Large intestine (tissue), 12 donors: ENCODE measurements at places on chromosomes 4 and X. TPM values are rescaled to one million over a fixed set of nuclear protein-coding genes. Genes with fewer than 3 reads are reported as not detected.

Gene GPR173
- polyA plus RNA-seq = 7.8 TPM

Gene IBSP
- polyA plus RNA-seq = 0.03 TPM

Gene MTTP
- polyA plus RNA-seq = 459 TPM

Gene TEX13A
- not detected for polyA plus RNA-seq

Gene KIT
- polyA plus RNA-seq = 20.3 TPM

Gene SRPK3
- polyA plus RNA-seq = 1.8 TPM

Gene GIMD1
- polyA plus RNA-seq = 0.06 TPM

Gene CLTRN
- 1.6 TPM for polyA plus RNA-seq

Gene TMPRSS11B
- 0.03 TPM for polyA plus RNA-seq

DNA sequence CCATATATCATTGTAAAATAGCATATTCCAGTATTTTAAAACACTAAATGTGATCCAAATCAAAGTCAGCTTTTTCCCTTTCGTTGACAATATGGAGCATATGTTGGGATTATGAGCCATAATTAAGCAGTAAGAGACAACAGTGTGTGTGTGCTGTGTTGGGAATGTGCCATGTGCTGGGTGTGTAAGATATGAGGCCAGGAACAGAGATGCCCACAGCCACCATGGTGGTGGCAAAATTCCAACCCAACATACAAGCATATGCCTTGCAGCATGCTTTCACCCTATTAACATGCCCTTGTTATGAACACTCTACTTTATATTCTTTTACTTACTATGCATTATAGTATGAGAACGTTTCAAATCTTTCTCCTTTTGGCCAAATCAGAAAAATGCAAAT lies 1560.4 kb upstream of the TENM3 start:
- no peak for DNase-seq

GRCh38 chr4:158778156-158778711 lies 9.4 kb downstream of the FNIP2 start:
- peak; percentile 49 for DNase-seq

- no peak for DNase-seq
Observed at GRCh38 chr4:24262616-24263015, 321.7 kb downstream of the DHX15 start.

- DNase-seq = peak; percentile 56
Observed at GRCh38 chrX:20066968-20067708, 49.6 kb downstream of the MAP7D2 start.

DNA sequence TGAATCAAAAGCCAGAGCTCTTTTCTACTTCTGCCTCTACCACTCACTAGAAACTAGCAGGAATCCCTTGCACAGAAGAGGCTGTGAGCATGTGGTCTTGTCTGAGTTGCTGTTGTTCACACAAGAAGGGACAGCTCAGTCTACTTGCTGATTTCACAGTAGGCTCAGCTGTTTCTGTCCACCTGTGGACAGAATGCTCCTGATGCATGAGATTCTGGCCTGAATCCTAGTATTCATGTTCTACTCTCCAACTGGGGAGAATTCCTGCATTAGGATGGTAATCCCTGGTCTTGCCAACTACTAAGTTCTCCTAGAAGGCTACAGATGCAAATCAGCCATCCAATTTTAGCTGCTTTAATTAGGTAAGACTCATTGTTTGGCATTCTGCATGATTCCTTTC lies 112.8 kb downstream of the PPA2 start:
- DNase-seq = no peak

GRCh38 chr4:99436462-99436861 lies 1.3 kb upstream of the ADH7 start:
- no peak for DNase-seq

DNA sequence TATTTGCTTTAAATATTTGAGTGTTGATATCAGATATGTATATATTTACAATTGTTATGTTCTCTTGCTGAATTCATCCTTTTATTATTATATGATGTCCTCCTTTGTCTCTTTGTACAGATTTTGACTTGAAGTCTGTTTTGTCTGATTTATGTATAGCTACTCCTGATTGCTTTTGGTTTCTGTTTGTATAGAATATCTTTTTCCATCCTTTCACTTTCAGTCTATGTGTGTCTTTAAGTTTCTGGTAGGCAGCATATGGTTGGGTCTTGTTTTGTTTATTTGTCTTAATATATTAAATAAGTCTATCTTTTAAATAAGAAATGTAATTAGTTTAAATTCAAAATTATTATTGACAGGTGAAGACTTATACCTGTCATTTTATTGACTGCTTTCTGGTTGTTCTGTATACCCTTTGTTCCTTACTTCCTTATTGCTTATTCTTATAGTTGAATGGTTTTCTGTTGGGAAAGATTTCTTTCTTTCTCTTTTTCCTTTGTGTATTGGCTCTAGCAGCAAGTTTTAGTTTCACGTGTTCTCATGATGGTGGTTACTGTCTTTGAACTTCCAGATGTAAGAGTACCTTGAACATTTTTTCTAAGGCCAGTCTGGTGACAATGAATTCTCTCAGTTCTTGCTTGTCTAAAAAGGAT lies 31.1 kb downstream of the RAB28 start:
- no peak for DNase-seq

GRCh38 chr4:69224891-69225290 lies 10.3 kb upstream of the UGT2B11 start:
- no peak for DNase-seq

DNA sequence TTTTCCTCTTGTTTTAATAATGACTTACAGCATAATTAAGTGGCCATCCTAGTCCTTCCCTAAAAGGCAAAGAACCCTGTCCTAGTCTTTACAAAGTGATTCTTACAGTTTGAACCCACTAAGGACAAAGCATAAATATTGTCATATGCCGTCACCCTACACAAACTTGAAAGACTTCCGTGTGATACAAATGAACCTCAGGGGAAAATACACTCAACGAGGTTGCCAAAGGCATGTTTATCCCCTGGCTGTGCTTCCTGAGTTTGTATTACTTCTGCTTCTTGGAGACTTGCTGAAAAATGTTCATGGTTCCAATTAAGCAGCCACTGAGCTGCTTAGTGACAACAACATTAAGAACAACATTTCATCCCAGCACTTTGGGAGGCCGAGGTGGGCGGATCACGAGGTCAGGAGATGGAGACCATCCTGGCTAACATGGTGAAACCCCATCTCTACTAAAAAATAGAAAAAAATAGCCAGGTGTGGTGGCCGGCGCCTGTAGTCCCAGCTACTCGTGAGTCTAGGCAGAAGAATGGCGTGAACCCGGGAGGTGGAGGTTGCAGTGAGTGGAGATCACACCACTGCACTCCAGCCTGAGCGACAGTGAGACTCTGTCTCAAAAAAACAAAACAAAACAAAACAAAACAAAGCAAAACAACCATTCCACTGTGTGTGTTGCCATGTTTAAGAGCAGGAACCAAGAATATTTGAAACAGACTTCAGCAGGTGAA lies 16.2 kb downstream of the RASSF6 start:
- DNase-seq = peak; percentile 45

GRCh38 chr4:127048376-127049044 lies 584.2 kb upstream of the INTU start:
- no peak for DNase-seq

DNA sequence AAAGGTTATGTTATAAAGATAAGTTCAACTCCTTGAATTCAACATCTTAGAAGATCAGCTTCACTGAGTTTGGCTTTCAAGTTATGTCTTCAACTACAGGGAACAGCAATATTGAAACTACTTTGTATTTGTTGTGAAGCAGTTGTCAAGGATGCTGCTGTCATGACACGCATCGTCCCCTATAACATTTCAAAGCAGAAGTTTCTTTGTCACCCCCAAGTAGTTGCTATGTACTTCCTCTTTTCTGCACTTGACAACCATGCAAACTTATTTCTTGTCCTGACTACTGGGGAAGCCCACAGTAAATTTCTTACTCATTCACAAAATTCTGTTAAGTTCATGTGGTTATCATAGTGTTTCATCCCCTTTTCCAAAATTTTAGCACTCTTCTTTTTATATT lies 14.3 kb downstream of the ANTXR2 start:
- peak; percentile 16 for DNase-seq

DNA sequence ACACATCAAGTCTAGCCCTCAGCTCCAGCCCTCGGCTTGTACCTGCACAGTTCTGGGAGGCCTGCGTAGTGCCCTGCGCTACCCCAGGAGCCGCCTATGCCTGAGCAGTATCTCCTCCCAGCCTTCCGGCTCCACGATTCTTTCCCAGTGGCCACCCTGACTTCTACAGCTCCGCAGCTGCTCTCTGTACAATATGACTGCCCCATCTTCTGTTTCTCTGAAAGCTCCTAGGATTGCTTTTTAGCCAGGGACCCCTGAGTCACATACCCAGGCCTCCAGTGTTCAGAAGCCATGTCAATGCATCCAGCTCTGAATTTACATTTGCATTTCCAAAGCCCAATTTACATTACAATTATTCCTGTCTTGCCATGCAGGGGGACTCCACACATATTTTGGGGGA lies 135.5 kb downstream of the PJA1 start:
- no peak for DNase-seq

DNA sequence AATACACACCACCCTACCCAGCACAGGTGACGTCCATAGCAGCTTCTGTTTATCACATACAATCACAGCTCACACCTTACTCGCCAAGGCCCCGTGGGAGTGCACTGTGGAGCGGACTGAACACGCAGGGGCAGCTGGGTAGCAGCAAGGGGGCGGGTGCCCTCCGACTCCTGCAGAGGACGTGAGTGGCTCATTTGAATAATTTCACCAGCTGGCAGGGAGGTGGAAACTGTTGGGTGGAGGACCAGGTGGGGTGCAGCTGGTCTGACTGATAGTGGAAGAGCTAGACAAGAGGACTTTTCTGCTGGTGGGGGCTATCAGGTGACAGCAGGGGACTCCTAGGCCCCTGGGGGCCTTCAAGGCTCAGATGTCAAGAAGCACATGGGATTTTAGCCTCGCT lies 16.3 kb downstream of the MAN2B2 start:
- no peak for DNase-seq

DNA sequence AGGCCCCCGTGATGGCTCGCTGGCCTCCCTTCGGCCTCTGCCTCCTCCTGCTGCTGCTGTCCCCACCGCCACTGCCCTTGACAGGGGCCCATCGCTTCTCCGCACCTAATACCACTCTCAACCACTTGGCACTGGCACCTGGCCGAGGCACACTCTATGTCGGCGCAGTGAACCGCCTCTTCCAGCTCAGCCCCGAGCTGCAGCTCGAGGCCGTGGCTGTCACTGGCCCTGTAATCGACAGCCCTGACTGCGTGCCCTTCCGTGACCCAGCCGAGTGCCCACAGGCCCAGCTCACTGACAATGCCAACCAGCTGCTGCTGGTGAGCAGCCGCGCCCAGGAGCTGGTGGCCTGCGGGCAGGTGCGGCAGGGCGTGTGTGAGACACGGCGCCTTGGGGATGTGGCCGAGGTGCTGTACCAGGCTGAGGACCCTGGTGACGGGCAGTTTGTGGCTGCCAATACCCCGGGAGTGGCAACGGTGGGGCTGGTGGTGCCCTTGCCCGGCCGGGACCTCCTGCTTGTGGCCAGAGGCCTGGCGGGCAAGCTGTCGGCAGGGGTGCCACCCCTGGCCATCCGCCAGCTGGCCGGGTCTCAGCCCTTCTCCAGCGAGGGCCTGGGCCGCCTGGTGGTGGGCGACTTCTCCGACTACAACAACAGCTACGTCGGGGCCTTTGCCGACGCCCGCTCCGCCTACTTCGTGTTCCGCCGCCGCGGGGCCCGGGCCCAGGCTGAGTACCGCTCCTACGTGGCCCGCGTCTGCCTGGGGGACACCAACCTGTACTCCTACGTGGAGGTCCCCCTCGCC lies 3.0 kb downstream of the PLXNB3 start:
- no peak for DNase-seq

DNA sequence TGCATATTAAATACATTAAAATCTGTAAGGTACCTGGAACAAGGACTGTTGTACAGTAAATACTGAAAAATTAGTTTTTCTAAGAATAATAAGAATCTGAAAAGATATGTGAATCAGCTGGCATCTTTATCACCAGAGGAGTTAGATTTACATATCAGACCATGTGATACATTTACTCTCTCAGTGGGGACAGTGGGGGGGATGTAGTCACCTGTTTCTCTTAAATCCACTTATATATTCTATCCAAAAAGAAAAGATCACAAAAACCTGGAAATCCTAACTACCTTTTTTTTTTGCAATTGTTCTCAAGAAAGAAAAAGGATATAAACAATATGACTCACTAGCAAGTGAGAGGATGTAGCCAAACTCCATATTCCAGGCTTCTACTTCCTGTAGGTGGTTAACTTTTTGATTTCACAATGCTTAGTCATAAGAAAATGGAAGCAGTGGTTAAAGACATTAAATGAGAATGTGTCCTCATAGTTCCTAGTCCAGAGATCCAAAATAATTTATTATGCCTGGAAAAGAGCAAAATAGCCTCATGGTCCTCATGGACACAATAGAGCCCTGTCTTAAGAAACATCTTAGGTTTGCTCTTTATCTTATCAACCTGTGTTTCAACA lies 22.5 kb upstream of the MYOZ2 start:
- peak; percentile 63 for DNase-seq

GRCh38 chr4:149961876-149962597 lies 116.2 kb upstream of the DCLK2 start:
- peak; percentile 45 for DNase-seq

DNA sequence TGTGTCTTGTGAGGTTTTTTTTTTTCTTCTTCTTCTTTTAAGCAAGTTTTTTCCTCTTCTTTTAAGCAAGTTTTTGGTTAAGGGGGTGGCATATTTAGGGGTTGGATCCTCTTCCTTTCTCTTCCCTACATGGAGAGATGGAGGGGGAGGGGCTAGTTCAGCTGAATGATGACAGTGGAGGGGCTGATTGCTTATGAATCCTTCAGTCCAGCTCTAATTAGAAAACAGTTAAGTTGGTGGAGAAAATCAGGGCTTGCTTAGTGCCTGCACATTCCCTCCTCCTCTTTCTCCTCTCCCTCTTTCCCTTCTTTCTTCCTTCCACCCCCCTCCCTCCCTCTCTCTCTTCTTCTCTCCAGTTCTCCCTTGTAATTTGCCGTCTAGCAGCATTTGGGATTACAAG lies 4.4 kb upstream of the HAND2 start:
- DNase-seq = no peak

DNA sequence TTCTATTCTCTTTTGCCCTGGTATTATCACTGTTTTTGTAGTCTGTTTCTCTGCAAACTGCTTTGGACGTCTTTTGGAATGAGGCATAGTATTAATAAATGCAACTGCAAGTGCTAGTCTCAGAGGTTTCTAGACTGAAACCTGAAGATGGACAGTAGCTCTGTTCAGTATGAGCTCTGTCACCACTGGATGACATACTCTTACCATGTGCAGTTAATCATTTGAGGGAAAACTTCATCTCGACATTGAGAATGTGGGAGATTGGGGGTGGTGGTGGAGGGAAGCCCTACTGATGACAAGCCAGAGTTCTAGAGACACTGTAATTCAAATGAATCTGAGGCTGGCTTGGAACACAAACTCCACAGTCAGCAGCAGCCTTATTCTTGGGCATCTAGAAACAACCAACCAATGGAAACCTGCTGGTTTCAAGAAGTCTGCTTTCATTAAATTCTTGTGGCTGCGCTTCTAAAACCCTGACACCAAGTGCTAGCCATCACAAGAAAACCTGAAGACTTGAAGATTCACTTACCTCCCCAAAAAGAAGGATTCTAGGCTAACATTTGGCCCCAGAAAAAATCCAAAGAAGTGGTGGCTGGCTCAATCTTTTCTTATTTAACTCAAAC lies 161.7 kb downstream of the RASL11B start:
- no peak for DNase-seq
